ENCODE measurements at places on chromosomes 12 and 14. TPM values are rescaled to one million over a fixed set of nuclear protein-coding genes. Genes with fewer than 3 reads are reported as not detected.

IRAK3 gene
- polyA plus RNA-seq: 35.9 TPM

- no peak for DNase-seq
Measured at GRCh38 chr14:44211718-44212117, 295.4 kb downstream of the FSCB start.

GRCh38 chr14:80762641-80763228 lies 178.8 kb downstream of the CEP128 start:
- no peak for DNase-seq

MSI1 gene
- polyA plus RNA-seq: 11.2 TPM

DNA sequence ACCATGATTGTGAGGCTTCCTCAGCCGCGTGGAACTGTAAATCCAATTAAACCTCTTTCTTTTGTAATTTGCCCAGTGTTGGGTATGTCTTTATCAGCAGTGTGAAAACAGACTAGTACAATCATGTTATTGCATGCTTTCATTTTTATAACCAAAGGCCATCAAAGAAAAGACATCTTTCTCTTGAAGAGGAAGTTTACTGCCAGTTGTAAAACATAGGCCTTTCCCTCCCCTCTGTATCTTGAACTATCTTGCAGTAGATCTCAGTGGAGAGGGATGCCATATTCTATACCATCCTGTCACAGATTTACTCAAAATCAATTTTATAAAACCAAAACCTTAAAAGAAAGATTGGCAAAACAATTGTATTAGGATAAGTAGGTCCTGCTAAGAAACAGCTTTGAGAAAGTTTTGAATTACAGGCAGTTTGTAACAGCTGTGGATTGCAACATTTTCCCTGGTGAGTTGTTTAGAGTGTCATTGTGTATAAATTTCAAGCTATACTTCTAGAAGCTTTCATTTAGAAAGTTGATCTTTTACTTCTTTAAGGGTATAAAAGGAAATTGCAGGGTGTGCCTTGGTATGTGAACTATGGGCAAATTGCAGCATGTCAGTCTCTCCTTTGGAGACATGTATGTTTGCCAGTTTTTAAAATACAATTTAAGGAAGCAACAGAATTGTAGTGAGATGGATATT lies 128.0 kb downstream of the ATP23 start:
- DNase-seq: peak; percentile 57

- no peak for DNase-seq
Measured at GRCh38 chr14:100312877-100313400, 6.7 kb upstream of the SLC25A29 start.

MGAT4C gene
- polyA plus RNA-seq: 1.8 TPM

RPGRIP1 gene
- 0.74 TPM for polyA plus RNA-seq

MGP gene
- polyA plus RNA-seq: 112 TPM

Measured in right lung (tissue), 10 donors.